ENCODE measurements at places on chromosomes 6 and 20.

DNA sequence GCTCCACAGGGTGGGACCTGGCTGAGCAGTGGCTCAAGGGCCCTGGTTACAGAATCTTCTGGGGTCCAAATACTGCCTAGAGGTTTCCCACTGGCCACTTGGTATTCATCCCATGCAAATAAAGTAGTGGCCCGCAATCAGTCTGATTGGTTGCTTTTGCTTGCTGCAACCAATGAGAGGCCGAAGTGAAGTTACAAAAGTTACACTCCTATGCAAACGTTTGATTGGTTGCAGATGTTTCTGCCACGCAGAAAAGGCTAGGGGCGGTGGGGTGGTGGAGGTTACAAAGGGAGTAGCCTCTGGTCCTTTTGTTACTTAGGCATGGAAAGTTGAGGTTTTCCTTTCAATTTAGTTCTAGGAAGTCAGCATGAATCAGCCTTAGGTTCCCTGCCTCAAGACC is 3.6 kb upstream of the NHLRC1 start:
- DNase-seq, result no peak
- no peak overlapping the region for H3K27ac ChIP-seq
- H3K4me3 ChIP-seq, result no peak overlapping the region
- no peaks in the 10 kb centered on the region for H3K36me3 ChIP-seq
- H3K27me3 ChIP-seq, result peaks cover 44% of the 10 kb centered on the region
- peaks cover 4% of the 10 kb centered on the region for H3K4me1 ChIP-seq

- no peak for DNase-seq
- no peaks in the 10 kb centered on the region for H3K27me3 ChIP-seq
- H3K4me1 ChIP-seq, result peaks cover 26% of the 10 kb centered on the region
These were observed 33.9 kb upstream of the MBOAT1 start for GRCh38 chr6:20246125-20246524.

- H3K4me1 ChIP-seq, result no peaks in the 10 kb centered on the region
- no peak for DNase-seq
- no peak overlapping the region for H3K27ac ChIP-seq
- H3K4me3 ChIP-seq, result no peak overlapping the region
- no peaks in the 10 kb centered on the region for H3K36me3 ChIP-seq
- H3K27me3 ChIP-seq, result no peaks in the 10 kb centered on the region
These were observed 384.4 kb upstream of the AGPAT4 start for GRCh38 chr6:161658211-161658610.

DNA sequence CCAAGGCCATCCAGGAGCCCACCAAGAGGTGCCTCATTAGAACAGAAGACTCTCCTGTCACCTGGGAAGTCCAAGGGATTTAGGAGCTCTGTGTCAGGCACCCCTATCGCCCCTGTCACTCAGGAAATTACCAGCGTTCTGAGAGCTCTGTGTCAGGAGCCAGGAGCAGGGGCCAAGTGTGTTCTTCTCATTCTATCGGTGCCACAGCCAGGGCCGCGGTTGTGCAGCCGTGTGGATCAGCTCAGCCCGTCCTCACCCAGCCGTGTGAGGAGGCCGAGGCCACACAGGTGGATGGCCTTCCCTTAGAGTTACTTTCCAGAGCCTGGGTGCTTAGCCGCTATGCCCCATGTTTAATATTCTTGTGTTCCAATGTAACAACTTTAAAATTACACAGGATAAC is 9.8 kb downstream of the MTG2 start:
- H3K27ac ChIP-seq, result no peak overlapping the region
- no peak for DNase-seq
- H3K4me1 ChIP-seq, result peaks cover 5% of the 10 kb centered on the region
- no peaks in the 10 kb centered on the region for H3K27me3 ChIP-seq

- H3K4me1 ChIP-seq, result peaks cover 17% of the 10 kb centered on the region
- peaks cover 4% of the 10 kb centered on the region for H3K36me3 ChIP-seq
- DNase-seq, result no peak
These were observed 148.5 kb downstream of the RNGTT start for GRCh38 chr6:88814909-88815308.

DNA sequence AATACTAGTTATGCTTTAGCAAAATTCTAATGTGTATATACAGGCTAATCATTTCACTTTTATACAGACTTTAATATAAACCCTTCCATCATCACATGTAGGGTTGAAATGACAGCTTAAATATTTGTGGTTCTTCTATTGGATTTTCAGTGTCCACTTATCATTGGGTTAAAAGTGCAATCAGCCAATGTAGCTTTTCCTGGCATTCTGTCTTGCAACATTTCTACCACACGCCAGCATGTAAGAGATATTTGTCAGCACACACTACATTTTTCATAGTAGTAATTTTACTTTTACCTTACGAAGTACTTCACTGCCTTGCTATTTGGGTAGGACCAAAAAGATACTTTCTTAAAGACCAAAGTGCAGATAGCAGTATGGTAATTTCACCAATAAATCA is 252.0 kb downstream of the TBX18 start:
- H3K36me3 ChIP-seq, result peaks cover 12% of the 10 kb centered on the region
- H3K27ac ChIP-seq, result no peak overlapping the region
- no peak for DNase-seq
- no peak overlapping the region for H3K4me3 ChIP-seq
- H3K4me1 ChIP-seq, result no peaks in the 10 kb centered on the region
- peaks cover 3% of the 10 kb centered on the region for H3K27me3 ChIP-seq

DNA sequence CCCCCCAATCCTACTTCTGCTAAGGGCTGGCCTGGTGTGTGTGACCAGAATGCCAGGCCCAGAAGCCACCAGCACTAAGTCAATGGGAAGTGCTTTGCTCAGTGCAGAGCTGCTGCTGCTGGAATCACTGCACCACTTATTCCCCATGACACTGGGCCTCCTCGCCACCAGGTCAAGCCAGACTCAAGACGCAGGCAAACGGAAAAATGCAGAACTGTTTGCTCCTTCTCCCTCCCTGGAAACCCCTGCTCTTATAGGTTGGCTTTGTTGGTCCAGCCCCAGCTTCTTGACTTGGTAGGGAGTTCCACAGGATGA is 121.9 kb downstream of the PHACTR3 start:
- no peak for DNase-seq
- H3K27me3 ChIP-seq, result peaks cover 13% of the 10 kb centered on the region
- H3K36me3 ChIP-seq, result no peaks in the 10 kb centered on the region
- H3K4me3 ChIP-seq, result no peak overlapping the region

DNA sequence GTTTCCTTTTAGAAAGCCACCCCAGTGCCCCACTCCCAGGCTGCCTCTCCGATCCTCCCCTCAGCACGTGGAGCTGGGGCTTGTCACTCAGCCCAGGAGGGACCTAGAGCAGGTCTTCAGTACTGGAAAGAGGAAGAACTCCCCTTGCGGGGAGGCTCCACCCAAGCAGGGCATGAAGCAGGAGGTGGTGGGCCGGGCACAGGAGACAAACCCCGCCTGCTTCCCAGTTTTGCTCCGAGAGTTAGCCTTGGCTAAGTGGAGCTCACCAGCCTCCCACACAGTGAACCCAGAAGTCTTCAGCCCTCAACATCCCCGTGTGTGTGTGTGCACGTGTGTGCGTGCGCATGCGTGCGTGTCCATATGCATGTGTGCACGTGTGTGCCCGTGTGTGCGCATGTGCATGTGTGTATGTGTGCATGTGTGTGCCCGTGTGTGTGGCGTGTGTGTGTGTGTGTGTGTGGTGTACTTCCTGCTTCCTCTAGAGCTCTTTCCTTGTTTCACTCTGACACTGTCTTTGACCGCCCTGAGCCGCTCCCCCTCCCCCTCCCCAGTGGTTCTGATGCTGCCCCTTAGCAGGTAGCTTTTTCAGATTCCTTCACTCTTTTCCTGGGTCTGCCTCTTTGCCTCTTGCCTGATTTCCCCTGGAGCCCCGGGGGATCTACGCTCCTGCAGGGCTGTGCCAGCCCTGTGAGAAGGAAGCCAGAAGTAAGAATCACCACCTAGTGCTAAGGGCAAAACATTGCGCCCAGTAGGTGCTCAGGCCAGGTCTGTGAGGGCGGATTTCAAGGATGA is 239.8 kb downstream of the CDC5L start:
- no peak overlapping the region for H3K4me3 ChIP-seq
- no peak overlapping the region for H3K27ac ChIP-seq
- DNase-seq, result peak; percentile 23
- peaks cover 75% of the 10 kb centered on the region for H3K4me1 ChIP-seq

- peaks cover 34% of the 10 kb centered on the region for H3K36me3 ChIP-seq
- DNase-seq, result no peak
- H3K27ac ChIP-seq, result no peak overlapping the region
- H3K27me3 ChIP-seq, result peaks cover 8% of the 10 kb centered on the region
- H3K4me1 ChIP-seq, result peaks cover 25% of the 10 kb centered on the region
These were observed 49.1 kb upstream of the CCR6 start for GRCh38 chr6:167073679-167074274.

- H3K4me3 ChIP-seq, result no peak overlapping the region
- H3K4me1 ChIP-seq, result peaks cover 3% of the 10 kb centered on the region
These were observed 64.0 kb downstream of the RSPO3 start for GRCh38 chr6:127182501-127182900.

DNA sequence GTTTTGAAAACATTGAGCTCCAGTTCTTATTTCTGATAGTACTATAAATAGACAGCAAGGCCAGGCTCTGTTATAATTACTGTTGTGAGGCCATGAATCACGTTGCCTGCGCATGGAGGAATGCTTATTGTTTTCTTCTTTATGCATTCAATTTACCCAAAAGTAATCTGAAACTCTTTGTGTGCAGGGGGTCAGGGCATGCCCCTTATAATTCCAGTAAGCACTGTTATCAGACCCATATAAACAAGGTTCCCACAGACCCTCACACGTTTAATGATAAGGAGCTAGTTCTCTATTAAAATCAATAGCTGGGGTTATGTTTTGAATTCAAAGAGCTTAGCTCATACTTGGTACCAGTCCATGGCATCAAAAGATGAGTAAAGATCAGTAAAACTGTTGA is 174.8 kb upstream of the ARG1 start:
- H3K27me3 ChIP-seq, result no peaks in the 10 kb centered on the region
- H3K4me3 ChIP-seq, result no peak overlapping the region
- H3K4me1 ChIP-seq, result no peaks in the 10 kb centered on the region
- H3K36me3 ChIP-seq, result peaks cover 2% of the 10 kb centered on the region

- H3K36me3 ChIP-seq, result no peaks in the 10 kb centered on the region
- H3K27me3 ChIP-seq, result peaks cover 3% of the 10 kb centered on the region
- no peak overlapping the region for H3K27ac ChIP-seq
- H3K4me3 ChIP-seq, result no peak overlapping the region
These were observed 15.6 kb upstream of the SRC start for GRCh38 chr20:37330316-37330715.

DNA sequence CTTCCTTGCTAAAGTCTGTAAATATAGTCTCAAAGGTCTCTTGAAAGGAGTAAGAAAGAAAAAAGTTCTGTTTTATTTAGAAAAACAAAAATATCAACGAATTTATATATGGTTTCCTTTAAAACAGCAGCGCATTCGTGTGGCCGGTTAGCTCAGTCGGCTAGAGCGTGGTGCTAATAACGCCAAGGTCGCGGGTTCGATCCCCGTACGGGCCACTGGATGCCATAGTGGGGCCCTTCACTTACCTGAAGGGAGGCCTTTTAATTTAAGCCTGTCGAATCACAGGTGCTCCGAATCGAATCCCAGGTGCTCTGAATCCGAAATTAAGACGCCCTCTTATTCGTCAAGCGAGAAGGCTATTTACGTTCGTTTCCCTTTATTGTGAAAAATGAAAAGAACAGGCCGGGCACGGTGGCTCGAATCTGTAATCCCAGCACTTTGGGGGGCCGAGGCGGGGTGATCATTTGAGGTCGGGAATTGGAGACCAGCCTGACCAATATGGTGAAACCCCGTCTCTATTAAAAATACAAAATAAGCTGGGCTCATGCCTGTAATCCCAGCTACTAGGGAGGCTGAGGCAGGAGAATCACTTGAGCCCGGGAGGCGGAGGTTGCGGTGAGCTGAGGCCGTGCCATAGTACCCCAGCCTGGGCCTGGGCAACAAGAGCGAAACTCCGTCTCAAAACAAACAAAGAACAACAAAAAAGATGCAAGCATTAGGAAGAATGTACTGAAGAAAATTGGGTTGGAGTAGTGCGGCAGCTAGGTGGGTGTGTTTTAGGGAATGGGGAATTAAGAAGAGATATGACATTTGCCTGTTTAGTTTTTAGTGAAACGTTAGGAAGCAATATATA is 195.8 kb upstream of the ZNF184 start:
- peak overlapping the region; percentile 88 for H3K4me3 ChIP-seq
- DNase-seq, result peak; percentile 79
- H3K27me3 ChIP-seq, result peaks cover 84% of the 10 kb centered on the region
- peaks cover 52% of the 10 kb centered on the region for H3K4me1 ChIP-seq

DNA sequence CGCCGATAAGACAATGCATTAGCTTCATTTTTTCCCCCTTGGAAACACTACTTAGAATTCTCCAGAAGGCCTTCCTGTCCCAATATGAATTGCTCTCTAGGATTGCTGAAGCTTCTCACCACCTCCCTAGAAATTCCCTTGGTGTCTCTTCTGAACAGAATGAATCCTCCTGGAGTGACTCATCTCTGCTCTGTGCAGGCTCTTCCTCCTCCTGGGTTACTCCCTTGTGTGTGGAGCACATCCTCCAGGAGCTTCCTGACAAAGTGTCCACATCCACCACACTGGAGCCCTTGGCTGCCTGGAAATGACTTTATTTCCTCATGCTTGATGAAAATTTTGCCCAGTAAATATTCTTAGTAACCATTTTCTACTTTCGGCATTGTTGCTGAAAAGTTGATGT is 54.4 kb downstream of the DTNBP1 start:
- H3K27me3 ChIP-seq, result no peaks in the 10 kb centered on the region
- no peak overlapping the region for H3K27ac ChIP-seq
- H3K4me3 ChIP-seq, result no peak overlapping the region
- no peak for DNase-seq
- peaks cover 19% of the 10 kb centered on the region for H3K4me1 ChIP-seq
- H3K36me3 ChIP-seq, result peaks cover 46% of the 10 kb centered on the region

GRCh38 chr6:53440336-53440945 is 91.7 kb upstream of the ELOVL5 start:
- H3K27ac ChIP-seq, result peak overlapping the region; percentile 55
- H3K27me3 ChIP-seq, result no peaks in the 10 kb centered on the region
- no peaks in the 10 kb centered on the region for H3K36me3 ChIP-seq
- peaks cover 12% of the 10 kb centered on the region for H3K4me1 ChIP-seq
- H3K4me3 ChIP-seq, result no peak overlapping the region

GRCh38 chr20:2746636-2747265 is 53.7 kb downstream of the CPXM1 start:
- peaks cover 19% of the 10 kb centered on the region for H3K4me1 ChIP-seq
- H3K36me3 ChIP-seq, result no peaks in the 10 kb centered on the region
- no peak overlapping the region for H3K4me3 ChIP-seq
- peaks cover 100% of the 10 kb centered on the region for H3K27me3 ChIP-seq
- DNase-seq, result no peak

- no peaks in the 10 kb centered on the region for H3K36me3 ChIP-seq
- peaks cover 24% of the 10 kb centered on the region for H3K27me3 ChIP-seq
- no peak overlapping the region for H3K27ac ChIP-seq
- H3K4me3 ChIP-seq, result no peak overlapping the region
- no peak for DNase-seq
- H3K4me1 ChIP-seq, result peaks cover 28% of the 10 kb centered on the region
These were observed 7.1 kb downstream of the TFEB start for GRCh38 chr6:41728073-41728936.

- H3K27me3 ChIP-seq, result peaks cover 4% of the 10 kb centered on the region
- no peak overlapping the region for H3K27ac ChIP-seq
- H3K36me3 ChIP-seq, result no peaks in the 10 kb centered on the region
- peaks cover 12% of the 10 kb centered on the region for H3K4me1 ChIP-seq
- DNase-seq, result no peak
These were observed 44.2 kb upstream of the TBX18 start for GRCh38 chr6:84808491-84809061.

GRCh38 chr6:107973594-107973993 is 15.6 kb upstream of the SEC63 start:
- H3K27ac ChIP-seq, result peak overlapping the region; percentile 28
- no peak for DNase-seq
- no peaks in the 10 kb centered on the region for H3K36me3 ChIP-seq
- H3K4me3 ChIP-seq, result no peak overlapping the region

- H3K4me1 ChIP-seq, result peaks cover 29% of the 10 kb centered on the region
- DNase-seq, result no peak
- peaks cover 17% of the 10 kb centered on the region for H3K36me3 ChIP-seq
- H3K27ac ChIP-seq, result peak within 1 kb of the TSS; percentile 62
- no peak within 1 kb of the TSS for H3K4me3 ChIP-seq
These were observed at the start of gene BTBD3 for GRCh38 chr20:11917663-11918062. Gene BTBD3 (plus strand): TSS chr20:11917893. CDS start chr20:11918276, 383 bp downstream.
